ENCODE measurements at places on chromosomes 1 and 21.

DNA sequence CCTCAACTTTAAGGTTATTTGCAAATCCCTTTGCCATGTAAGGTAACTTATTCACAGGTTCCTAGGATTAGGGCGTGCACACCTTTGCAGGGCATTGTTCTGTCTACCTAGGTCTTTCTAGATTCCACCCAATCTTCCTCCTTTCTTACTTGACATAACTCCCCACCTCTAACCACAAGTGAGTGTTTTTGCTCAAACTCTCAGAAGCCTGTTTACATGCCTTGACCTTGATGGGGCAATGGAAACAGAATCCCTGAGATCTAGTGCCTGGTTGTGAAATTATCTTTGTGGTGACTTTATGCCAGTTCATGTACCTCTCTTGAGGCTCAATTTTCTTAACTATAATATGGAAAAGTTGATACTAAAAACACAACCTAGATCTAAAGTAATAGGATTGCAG lies 296.6 kb downstream of the TTLL7 start:
- no peak for DNase-seq

DNA sequence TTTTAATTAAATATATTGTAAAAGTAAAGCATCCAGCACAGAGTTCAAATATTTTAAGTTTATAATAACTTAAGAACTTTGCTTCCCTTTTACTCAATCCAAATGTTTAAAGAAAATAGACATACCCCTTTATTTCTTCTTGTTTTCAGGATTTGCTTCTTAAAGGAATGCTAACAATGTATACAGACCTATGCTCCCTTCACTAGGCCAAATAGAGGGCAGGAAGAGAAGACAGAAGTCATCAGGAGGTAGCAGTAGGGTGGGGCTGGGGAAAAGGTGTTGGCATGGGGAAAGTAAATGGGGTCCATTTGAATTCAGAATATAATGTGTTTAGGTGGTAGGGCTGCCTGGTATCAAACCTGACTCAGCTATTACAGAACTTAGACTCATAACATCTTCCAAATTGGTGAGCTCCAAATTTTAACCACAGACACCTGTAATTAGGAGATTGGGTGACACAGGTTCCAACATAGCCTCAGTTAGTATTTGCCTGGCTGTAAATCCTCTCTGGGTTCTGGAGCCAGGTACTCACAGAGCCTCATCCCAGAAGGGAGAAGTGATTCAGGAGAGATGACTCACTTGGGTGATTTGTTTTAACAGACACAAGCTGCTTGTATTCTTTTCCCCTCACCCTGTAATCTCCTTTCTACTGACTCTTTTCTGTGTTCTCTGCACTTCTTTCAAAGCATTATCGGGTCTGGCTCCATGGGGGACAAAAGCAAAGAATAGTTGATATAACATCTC lies 60.1 kb upstream of the DUSP10 start:
- DNase-seq = no peak

- DNase-seq = no peak
Measured at GRCh38 chr1:160474392-160475242, 48.4 kb downstream of the SLAMF6 start.

DNA sequence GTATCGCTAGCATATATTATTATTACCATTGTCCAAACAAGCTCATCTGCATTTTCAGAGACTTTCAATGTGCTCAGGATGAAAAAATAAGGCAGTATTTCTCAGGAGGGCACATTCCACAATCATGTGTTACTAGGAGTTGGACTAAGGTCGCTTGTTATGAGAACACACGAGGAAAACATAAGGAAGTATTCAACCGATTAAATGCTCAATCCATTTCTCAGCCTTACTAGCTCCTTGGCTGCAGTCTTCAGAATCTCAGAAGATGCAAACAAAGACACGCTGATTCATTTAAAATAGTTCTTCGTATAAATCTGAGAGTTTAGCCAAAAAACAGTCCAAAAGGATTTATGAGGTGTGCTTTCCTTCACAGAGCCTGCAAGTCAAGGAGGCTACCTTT lies 82.0 kb upstream of the JAK1 start:
- no peak for DNase-seq

GRCh38 chr1:165531021-165531420 lies 12.8 kb upstream of the LRRC52 start:
- DNase-seq = no peak

DNA sequence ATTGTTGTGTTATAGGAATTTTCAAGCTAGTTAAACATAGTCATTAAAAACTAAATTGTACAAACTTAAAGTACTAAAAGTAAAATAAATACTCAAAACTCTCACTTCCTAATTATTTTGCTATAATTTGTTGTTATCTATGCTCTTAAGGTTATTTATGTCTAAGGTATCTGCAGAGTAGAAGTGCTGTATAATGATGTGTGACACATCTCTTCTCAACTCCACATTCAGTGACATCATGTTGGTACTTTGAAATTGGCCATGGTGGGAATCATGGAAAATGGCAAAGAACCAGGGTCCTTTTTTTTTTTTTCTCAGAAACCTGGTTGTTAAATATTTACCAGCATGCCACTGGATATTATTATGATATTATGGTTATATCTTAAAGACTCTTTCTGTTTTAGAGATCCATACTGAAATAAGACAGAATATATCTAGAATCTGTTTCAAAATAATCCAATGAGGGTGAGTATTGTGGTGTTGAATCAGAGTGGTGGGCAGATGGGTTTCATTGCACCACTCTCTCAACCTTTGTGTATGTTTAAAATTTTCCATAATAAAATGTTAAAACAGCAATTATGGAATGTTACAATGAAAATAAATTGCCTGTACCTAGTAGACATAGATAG lies 22.4 kb downstream of the LRRC8B start:
- no peak for DNase-seq

GRCh38 chr1:66571789-66572188 lies 37.8 kb downstream of the SGIP1 start:
- no peak for DNase-seq

DNA sequence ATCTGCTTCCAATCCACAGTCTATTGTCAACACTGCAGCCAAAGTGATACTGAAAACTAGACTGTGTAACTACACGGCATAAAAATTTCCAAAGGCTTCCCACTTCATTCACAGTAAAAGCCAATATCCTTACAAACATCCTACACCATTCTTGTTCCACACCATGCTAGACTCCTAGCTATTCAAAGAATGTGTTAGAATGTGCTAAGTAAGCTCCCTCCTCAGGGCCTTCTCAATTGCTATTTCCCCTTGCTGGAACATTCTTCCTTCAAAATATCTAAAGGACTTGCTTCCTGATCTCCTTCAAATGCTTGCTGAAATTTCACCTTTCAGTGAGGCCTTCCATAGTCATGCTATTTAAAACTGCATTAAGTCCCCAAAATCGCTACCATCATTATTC lies 228.1 kb downstream of the AKT3 start:
- DNase-seq = no peak

DNA sequence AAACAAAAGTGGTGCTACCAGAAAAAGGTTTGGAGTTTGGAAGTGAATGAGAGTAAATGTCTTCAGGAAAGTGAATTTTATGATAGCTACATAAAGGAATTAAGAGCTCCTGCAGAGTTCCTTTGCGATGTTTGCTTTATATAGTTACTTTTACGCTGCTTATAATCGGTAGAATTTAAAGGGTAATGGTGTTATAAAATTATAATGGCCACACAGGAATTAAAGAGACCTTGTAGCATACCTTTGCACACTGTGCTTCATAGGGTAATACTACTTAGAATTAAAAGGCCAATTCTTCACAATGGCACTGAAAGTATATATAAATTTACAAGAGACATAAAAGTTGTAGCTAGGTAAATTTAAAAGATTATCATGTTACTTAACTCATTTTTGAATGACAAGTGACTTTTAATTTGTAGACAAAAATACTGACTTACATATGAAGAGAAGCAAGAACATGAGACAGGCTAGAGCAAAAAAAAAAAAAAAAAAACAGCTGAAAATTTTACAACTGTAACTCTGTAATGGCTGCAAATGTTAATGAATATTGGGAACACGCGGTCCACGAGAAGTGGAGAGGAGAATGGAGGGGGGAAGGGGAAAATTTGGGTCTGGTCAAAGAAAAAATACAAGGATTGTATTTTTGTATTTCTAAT lies 65.9 kb upstream of the LBR start:
- no peak for DNase-seq

- no peak for DNase-seq
Measured at GRCh38 chr1:165610866-165611265, 20.2 kb upstream of the MGST3 start.

- DNase-seq = no peak
Measured at GRCh38 chr1:235470741-235471439, 33.4 kb downstream of the B3GALNT2 start.

DNA sequence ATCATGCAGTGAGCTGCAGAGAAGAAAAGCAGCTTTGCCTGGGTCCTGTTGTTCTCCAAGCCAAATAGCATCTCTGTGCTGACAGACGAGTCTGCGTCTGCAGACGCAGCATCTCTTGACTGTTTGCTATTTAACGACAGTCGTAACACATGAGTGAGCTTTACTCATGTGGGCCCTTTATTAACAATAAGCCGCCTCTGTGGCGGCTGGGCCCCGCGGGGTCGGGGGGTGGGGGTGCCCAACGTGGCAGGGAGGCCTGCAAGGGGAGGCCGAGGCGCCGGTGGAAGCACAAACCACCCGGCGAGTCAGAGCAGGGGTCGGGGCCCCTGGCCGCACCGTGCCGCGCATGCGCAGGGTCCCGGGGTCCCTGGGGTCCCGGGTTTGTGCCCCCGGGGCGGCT lies 435.1 kb downstream of the KIF26B start:
- no peak for DNase-seq

DNA sequence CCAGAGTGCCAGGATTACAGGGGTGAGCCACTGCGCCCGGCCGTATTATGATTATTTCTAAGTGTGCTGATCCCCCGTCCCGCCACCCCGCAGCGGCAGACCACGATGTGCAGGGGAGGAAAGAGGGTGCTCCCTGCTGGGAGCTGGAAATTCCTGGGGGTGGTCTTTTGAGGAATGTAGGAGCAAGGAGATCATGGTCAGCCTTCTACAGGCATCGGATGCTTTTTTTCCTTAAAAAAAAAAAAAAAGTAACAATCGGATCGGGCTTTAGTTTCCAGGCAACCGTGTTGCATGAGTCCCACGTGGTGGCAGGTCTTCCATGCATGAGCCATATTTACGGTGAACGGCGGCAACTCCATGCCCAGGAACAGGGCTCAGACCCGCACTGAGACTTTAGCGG lies 74.2 kb upstream of the COX20 start:
- DNase-seq = no peak

DNA sequence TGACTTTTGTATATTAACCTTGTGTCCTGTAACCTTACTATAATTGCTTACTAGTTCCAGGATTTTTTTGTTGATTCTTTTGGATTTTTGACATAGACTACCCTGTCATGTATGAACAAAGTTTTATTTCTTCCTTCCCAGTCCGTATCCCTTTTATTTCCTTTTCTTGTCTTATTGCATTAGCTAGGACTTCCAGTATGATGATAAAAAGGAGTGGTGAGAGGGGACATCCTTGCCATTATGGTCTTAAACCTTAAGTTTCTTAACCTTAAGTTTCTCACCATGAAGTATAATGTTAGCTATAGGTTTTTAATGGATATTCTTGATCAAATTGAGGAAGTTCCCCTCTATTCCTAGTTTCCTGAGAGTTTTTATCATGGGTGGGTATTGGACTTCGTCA lies 24.5 kb upstream of the TBX19 start:
- no peak for DNase-seq

DNA sequence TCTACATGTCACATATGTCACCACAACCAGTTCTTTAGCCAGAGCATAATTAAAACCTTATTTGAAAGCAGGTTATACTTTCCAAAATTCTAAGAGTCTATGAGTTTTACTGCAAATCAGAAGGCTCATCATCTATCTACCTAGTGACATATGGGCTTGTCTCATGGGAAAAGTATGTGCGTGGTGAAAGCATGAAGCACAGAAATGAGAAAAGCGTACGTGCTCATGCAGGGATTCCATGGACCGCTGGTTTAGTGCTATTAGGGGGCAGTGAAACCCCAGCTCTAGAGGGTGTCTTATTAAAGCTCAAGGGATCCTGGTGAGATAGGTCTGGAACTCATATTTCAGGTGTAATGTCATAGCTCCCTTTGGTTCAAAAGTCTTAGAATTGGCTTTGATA lies 50.2 kb downstream of the FAM163A start:
- no peak for DNase-seq

DNA sequence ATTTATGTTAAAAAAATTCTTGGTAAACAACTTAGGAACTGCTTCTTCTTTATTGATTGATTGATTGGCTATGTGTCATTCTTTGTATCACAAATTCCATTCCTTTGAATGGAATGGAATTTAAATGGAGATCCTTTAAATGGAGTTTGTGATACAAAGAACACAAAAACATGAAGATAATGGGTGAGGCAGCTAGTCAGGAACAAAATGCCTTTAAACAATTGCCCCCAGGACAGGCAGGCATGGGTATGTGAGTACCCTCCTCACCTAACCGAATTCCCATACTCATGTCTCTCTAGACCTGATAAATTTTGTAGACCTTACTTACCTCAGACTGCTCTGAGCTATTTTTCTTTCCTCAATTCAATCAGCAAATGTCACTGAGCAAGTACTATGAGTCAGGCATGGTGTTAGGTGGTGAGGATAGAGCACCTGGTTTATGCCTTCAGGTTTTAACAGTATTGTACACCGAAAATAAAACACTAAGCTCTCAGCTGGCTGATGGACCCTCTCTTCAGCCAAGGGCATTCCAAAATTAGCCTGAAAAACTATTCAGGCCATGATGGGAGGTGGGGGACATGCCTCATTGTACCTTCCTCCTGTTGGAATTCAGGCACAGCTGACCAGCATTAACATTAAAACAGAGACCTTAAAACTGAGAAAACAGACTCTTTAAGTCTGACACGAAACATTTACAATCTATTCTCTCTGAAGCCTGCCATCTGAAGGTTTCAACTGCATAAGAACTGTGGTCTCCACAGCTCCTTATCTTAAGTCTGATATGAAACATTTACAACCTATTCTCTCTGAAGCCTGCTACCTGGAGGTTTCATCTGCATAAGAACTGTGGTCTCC lies 58.9 kb downstream of the OLFML3 start:
- DNase-seq = no peak

- DNase-seq = no peak
Measured at GRCh38 chr1:186765446-186765845, 63.3 kb upstream of the PLA2G4A start.

DNA sequence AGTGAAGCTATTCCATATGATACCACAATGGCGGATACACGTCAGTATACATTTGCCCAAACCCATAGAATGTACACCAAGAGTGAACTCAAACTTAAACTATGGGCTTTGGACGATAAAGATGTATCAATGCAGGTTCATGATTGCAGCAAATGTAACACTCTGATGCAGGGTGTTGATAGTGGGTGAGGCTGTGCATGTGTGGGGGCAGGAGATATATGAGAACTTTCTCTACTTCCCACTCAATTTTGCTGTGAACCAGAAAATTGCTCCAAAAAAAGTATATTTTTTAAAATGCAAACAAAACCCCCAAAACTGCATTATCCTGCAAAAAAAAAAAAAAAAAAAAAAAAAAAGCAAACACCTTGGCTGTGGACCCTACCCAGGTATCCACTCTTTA lies 3.4 kb downstream of the ATP1A2 start:
- DNase-seq = no peak

GRCh38 chr1:3467096-3468036 lies 12.9 kb downstream of the ARHGEF16 start:
- DNase-seq = no peak

All from midbrain (tissue), 1 donor.